ENCODE measurements at places on chromosomes 3 and 15. TPM values are rescaled to one million over a fixed set of nuclear protein-coding genes. Genes with fewer than 3 reads are reported as not detected.

The MEGF11 gene
- 0.16 TPM for total RNA-seq

The HOMER2 gene
- 12.2 TPM for total RNA-seq

The NR1D2 gene
- 20.7 TPM for total RNA-seq

The CHRD gene
- 3.4 TPM for total RNA-seq

The CHRFAM7A gene
- total RNA-seq = 1.8 TPM

GRCh38 chr3:116776880-116777785 lies 67.6 kb downstream of the TUSC7 start:
- no peak for DNase-seq

DNA sequence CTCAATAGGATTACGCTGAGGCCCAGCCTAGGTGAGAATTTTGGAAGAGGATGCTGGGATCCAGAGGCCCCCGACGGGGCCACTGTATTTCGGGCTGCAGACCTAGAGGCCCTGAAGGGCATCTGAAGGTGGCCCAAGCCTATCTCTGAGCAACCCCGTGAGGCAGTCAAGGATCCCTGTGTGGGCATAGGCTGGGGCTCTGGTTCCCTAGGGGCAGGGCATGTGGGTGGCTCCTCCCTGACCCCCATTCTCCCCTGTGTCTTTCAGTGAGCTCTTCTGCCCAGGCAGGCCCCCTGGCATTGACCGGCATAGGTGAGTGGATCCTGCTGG lies 216.0 kb downstream of the SNRPN start:
- DNase-seq = no peak

DNA sequence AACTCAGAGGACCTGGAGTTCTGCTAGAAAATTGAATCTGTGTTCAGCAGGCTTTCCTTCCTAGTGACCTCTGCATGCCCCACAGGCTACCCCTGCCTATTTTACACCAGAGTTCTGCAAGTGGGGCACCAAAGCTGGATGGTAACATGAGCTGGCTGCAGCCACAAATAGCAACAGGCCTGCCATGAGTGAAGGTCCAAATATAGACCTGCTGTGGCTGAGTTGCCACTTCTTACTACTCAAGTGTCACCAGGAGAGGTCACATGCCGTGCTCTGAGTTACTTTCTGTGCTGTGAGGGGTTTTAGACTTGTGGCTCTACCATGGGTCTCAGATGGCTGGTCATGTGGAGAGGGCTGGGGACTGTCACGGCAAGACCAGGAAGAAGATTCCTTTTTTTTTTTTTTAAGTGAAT lies at the start of gene FSD2:
Gene FSD2 (minus strand): TSS at position 76 of the 413 bp plus-strand sequence. CDS start 18,679 bp downstream, outside the sequence.
- DNase-seq = no peak

DNA sequence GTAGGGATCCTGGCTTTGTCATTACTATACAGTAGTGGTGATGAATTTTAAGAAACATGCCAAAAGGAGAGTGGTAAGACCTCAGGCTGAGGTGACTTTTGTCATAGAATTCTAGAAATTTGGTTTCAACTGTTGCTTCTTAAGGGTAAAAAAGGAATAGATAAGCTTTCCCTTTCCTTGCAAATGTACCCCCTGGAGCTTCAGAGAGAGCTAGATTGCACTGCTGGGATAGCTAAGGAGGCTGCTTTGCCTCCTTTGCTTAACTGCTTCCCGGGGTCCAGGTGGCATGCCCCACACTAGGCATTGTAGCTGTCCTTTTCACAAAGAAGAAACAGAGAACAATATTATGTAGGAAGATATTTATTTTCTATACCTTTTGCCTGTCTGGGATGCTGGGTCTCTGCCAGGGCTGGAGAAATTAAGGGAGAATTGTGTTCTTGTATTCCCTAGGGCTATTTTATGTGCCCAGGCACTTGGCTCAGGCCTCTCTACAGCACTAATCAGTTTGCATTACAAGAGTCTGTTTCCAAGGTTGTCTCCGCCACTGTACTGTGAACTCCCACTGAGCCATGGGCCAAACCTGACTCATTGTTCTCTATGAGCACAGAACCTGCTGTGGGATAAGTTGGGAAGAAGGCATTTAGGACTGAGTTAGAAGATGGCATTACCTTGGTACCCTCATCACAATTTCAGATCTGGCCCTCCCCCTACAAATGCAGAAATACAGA lies 460.0 kb downstream of the PDCD6IP start:
- DNase-seq = no peak

GRCh38 chr15:56996746-56997470 lies 78.5 kb downstream of the TCF12 start:
- DNase-seq = peak; percentile 62

GRCh38 chr3:122458992-122459391 lies 43.1 kb upstream of the WDR5B start:
- peak; percentile 26 for DNase-seq

- peak; percentile 4 for DNase-seq
Measured at GRCh38 chr3:195356151-195357086, 85.5 kb upstream of the XXYLT1 start.

GRCh38 chr3:141228395-141228794 lies 3.2 kb upstream of the PXYLP1 start:
- no peak for DNase-seq

GRCh38 chr3:41863024-41863423 lies 98.9 kb downstream of the ULK4 start:
- no peak for DNase-seq
